ENCODE measurements at places on chromosomes 13 and 19. TPM values are rescaled to one million over a fixed set of nuclear protein-coding genes. Genes with fewer than 3 reads are reported as not detected.
A peak's percentile ranks its signal among the peaks of the same experiment; 100 is the strongest.

DNA sequence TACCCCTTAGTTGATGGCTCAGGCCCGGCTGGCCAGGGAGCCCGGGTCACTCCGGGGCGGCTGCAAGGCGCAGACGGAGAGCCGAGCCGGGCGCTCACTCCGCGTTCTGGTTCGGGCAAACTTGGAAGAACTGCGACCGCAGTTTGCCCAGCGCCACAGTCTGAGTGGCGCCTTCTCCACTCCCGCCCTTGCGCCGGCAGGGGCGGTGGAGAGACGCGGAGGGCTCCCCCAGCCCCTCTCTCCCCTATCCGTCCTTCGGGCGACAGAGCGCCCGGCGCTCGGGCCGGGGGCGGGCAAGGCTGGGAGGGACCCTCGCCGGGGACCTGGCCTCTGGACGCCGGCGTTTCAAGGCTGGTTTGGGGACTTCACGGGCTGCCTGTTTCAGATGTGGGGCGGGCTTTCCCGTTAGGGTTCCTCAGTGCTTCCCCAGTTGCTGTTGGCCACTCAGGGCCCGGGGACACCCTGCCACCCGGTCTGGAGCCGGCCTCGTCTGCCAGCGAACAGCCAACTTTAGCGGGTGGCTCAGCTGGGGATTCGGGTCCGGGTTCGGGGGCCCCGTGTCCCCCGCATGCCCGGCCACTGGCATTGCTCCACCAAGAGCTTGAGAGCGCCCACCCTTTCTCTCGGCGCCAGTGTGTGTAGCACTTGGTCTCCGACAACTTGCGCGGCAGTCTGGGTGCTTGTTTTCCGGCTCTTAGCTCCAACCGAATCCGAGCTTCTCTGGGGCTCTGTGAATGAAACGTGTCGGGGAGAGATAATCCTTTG is 1.5 kb downstream of the GPC6 start:
- no peak for DNase-seq

GRCh38 chr19:5290336-5291262 is 50.0 kb downstream of the PTPRS start:
- DNase-seq: no peak

DNA sequence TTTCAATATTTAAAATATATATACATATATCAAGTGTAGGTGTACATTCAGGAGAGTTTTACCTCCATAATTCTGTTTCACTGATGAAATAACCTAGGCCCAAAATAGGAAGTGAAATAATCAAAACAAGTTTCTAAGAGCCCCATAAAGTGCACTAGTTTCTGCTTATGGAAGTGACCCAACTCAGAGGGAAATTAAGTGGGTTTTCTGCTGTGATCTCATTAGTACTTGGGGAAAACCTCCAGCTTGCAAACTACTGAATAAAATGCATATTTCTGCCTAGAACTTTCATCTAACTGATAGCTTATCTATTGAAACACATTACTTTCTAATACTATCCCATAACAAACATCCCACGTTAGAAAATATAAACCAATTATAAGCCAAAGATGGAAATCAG is 45.4 kb upstream of the MIR17HG start:
- no peak for DNase-seq

DNA sequence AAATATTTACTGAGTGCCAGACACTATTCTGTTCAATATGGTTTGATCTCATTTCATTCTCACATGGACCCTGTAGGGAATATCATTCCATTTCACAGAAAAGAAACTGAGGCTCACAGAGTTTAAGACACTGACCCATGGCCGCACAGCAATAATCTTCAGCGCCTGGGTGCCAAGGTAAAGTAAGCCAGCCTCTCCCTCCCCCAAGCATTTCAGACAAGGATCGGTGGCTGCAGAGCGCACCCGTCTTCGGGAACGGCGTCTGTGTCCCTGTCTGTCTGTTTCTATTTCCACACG is 4.3 kb upstream of the PDE4A start:
- no peak for DNase-seq

- no peak for DNase-seq
These were observed 1.8 kb downstream of the CDX2 start for GRCh38 chr13:27967203-27967735.

GRCh38 chr13:74077792-74078191 is 56.4 kb downstream of the KLF12 start:
- no peak for DNase-seq

DNA sequence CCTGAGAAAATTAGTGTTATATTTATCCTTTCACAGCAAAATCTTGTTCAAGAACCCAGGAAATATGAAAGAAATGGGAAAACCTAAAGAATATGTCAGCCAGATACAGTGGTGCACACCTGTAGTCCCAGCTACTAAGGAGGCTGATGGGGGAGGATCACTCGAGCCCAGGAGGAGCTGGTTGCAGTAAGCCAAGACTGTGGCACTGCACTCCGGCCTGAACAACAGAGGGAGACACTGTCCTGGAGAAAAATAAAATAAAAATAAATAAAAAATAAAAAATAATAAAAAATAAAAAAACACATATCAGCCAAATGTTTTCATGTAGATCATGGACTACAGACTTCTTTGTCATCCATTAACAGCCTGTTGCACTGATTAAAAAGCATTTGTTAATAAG is 244.8 kb upstream of the KLHL1 start:
- no peak for DNase-seq

- DNase-seq: no peak
These were observed 136.8 kb downstream of the TBC1D4 start for GRCh38 chr13:75345193-75345592.

DNA sequence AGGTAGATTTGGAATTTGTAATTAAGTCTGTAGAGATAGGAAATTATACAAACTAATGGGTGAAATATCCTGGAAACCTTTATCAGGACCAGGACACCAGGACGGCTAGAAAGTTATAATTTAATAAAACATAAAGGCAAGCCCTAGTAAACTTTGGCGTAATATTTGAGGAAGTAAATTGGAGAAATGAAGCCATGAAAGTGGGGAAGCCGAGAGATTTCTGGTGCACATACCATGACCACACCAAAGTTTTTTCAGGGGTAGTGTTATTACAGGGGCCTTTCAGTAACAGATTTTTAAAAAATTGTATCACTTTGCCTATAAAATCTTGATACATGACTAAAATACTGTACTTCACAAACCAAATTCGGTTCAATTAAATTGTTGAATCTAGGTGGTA is 54.7 kb upstream of the URAD start:
- DNase-seq: no peak

DNA sequence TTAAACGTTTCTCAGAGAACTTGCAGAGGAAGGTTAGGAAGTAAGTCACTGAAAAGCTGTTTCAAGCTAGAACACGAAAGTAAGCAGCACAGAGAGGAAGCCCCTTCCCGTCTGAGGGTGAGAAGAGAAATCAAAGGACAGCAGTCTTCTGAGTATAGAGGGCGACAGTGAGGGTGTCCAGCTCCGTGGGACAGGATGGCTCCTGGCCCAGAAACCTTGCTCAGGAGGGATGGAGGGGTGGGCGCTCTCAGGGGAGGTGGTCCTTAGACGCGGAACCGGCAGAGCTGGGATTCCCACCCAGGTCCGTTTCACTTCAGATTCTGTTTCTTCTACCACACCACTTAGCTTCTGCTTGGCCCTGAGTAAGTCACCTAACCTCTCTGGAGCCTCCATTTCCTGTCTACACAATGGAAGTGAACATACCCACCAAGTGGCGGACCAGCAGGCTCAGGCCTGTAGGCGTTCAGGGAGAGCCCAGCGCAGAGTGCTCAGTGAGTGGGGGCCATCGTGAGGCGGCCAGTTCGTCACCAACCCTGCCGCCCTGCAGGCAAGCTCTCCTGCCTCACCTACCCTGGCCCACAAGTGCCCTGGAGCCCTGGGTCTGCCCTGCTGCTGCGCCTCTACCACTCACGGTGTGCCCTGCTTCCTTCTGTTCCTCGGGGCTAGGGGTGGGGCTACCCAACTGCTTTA is 5.5 kb upstream of the RSPH6A start:
- no peak for DNase-seq

DNA sequence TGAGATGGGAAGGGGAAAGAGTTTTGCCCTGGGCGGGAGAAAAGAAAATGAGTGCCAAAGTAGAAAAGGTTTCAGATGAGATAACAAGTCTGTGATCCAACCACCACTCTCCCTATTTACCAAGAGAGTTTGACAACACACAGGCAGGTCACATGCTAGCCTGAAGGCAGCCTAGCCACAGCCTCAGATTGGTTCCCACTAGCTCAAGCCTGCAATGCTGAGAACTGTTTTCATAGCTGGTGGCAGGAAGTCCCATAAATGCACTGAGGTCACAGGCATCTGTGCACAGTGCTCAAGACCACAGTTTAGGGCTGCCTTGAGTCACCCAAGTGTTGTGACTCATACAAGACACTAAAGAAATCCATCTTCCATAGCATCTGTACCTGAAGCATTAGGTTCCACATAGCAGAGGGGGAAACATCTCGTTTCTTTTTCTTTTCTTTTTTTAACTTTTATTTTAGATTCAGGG is 18.5 kb upstream of the POP4 start:
- peak; percentile 93 for DNase-seq

GRCh38 chr19:14379294-14380065 is 1.8 kb upstream of the ADGRE5 start:
- DNase-seq: no peak

DNA sequence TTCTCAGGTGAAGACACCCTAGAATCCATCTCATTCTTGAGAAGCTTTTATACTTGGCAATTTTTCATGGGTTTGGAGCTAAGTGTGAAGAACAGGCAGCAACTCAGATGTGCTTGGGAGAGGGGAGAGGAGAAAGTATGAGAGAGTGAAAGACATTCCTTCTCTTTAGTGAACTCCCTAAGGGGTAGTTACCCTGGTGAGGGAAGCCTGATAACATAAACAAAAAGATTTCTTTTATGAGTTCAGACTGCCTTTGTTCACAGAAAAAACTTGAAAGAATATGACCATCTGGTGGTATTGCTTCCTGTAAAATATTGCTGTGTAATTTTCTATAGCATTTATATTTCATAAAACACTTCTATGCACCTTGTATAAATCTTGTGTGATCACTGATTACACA is at the start of gene STOML3:
STOML3 (minus strand) TSS at position 139 of the 400 bp plus-strand sequence; CDS start at position 29, 110 bp downstream.
- DNase-seq: no peak

DNA sequence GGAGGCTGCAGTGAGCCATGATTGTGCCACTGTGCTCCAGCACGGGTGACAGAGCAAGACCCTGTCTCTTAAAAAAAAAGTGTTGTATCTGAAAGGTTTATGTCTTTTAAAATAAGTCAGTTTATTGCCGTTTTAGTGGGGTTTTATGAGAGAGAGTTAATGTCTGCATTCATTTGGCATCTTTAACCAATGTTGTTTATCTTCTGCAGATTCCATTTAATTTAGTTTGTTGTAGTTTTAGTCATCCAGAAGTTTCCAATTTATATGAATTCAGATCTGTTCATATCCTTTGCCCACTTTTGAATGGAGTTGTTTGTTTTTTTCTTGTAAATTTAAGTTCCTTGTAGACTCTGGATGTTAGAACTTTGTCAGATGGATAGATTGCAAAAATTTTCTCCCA is 36.7 kb upstream of the LPAR6 start:
- DNase-seq: no peak

GRCh38 chr13:41061914-41062837 is 867 bp downstream of the WBP4 start:
- DNase-seq: no peak

- no peak for DNase-seq
These were observed 47.6 kb upstream of the GPI start for GRCh38 chr19:34317311-34317927.

DNA sequence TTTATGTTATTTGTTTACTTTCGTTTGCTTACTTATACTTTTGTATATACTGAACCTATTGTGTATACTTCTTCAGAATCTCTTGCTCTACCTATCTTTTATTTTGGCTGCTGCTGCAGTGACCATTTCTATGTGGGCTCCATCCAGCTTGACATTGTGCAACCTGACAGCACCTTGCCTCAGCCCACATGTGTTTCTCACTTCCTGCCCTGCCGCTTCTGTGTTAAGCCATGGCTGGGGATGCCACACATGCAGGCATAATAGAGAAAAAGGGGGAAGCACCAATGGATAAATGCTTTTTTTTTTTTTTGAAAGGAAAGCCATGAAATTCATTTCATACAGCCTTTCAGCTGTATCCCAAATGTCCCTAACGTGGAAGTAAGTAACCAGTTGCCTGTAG is 147.6 kb downstream of the RBM26 start:
- DNase-seq: no peak

DNA sequence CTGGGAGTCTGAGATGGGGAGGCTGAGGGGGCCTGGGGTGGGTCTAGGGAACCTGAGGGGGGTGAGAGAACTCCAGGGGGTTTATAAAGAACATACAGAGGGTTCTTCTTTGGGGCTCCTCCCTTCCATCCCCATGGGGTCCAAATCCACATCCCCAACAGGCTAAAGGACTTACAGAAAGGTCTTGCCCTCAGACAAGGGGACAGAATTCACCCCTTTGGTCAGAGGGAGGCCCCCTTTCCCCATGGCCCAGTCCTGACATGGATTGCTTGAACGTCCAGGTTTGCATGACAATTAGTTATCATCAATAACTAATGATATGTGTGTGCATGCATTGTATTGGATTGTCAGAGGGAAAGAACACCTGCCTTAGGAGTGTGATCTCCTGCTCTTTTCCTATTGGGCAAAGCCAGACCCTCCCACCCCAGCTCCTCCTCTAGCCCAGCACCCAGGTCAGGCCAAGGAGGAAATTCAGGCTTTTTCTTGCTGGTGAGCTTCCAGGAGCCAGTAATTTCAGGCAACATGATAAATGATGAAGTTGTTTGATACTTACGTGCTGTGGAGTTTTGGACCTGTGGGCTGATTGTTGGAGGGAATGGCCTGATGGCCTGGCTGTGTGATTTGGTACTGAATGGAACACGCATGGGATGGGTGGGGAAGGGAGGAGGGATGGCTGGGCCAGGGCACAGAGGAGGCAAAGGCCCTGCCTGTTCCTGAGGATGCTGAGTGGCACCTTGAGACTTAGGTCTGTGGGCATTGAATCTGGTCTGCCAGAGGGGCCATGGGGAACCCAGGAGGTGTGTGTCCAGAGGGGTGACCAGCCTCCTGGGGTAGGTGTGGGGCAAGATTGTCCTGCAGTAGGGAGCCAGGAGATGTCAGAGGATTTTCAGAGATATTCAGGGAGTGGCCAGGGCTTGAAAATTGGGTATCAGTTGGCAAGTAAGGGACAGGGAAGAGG is 1.1 kb downstream of the KLHL26 start:
- DNase-seq: peak; percentile 62

GRCh38 chr19:13652810-13653590 is 111.3 kb upstream of the MRI1 start:
- DNase-seq: no peak

GRCh38 chr13:24861617-24862362 is 97.8 kb downstream of the RNF17 start:
- no peak for DNase-seq

Gene ZSCAN5A
- 10.8 TPM for total RNA-seq

Gene EPSTI1
- total RNA-seq: 16.5 TPM

Gene ELSPBP1
- not detected for total RNA-seq

Gene RXFP2
- total RNA-seq: not detected

All from activated CD4-positive, alpha-beta T cell treated with anti-CD3 and anti-CD28 coated beads, Interleukin-2, amount 10 ng/mL, durations not matched to agents 24 days and 14 days (primary cell).